Stimulated activated CD4-positive, alpha-beta T cell treated with anti-CD3 and anti-CD28 coated beads, Interleukin-12 subunit alpha, Interleukin-12 subunit beta, amount 100 ng/mL, for 4 hours (primary cell): ENCODE measurements at places on chromosomes 2 and 18.

DNA sequence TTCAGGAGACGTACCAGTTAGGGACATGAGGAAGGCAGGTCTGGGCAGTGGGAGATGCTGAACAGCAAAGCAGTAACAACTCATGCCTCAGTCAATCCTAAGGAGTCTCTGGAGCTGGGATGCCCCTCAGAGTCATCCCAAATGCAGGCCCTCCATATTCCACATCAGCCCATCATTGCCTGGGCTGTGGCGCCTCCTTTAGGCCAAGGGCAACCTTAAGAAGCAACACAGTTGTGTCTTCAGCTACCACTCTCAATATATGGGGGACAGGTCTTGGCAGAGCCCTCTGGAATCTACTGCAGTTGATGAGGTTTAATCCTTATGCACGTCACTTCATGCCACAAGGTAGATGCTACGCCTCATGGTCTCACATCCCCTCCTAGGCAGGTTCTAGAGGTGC is 682.0 kb upstream of the RAB6C start:
- DNase-seq = no peak

GRCh38 chr18:22276334-22276713 is 106.9 kb downstream of the GATA6 start:
- no peak for DNase-seq

- DNase-seq = no peak
Observed at GRCh38 chr2:191234376-191234775, 10.8 kb upstream of the MYO1B start.

- no peak for DNase-seq
Observed at GRCh38 chr18:76855594-76855993, 33.2 kb downstream of the ZNF236 start.

GRCh38 chr2:181313845-181314244 is 143.3 kb upstream of the ITGA4 start:
- no peak for DNase-seq

DNA sequence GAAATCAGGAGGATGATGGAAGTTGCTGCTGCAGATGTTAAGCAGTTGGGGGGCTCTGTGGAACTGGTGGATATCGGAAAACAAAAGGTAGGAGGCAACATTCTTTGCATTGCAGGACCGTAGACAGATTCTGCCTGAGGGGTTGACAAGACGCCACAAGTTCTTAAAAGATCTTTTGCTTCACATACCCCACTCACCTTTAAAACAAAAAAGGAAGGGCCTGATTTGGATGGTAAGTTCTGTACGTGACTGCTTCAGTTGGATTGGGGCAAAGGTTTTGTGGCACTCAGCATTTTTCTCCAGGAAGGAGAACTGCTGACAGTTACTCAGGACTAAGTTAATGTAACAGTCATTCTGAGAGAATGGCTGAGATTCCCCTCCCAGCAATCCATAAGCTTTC is 5.2 kb downstream of the CNDP2 start:
- DNase-seq = no peak

DNA sequence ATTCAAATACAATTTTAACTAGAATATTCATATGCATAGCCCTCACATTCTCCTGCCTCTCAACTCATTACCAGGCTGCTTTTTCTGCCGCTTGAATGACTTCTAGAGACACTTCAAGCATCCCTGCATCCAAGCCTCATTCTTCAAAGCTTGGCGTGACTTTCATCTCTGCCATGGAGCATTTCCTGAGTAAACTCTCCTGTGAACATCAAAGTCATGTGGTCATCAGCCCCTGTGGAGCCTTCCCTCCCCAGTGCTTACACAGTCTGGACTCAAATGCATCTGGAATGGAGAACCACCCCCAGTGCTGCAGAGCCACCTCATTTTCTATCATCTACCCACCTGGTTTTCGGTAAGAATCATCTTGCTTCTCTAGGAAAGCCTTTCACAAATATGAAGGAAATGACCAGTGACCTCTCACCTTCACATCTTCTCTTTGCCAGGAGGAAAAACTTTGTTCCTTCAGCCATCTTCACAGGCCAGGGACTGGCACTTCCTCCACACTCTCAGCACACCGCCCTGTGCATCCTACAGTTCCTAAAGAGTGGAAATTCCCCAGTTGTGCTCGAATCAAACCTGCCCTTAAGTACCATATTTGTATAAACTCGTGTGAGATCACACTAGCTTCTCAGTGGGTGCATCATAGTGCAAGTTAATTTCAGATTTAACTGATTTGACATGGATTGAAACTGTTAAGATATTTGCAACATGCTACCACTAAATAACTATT is 116.4 kb downstream of the COL6A3 start:
- no peak for DNase-seq

GRCh38 chr2:68155618-68156017 is 2.1 kb upstream of the PNO1 start:
- DNase-seq = no peak
